NCI-H1417 (cell line): ENCODE measurements at places on chromosomes 11 and 22.

DNA sequence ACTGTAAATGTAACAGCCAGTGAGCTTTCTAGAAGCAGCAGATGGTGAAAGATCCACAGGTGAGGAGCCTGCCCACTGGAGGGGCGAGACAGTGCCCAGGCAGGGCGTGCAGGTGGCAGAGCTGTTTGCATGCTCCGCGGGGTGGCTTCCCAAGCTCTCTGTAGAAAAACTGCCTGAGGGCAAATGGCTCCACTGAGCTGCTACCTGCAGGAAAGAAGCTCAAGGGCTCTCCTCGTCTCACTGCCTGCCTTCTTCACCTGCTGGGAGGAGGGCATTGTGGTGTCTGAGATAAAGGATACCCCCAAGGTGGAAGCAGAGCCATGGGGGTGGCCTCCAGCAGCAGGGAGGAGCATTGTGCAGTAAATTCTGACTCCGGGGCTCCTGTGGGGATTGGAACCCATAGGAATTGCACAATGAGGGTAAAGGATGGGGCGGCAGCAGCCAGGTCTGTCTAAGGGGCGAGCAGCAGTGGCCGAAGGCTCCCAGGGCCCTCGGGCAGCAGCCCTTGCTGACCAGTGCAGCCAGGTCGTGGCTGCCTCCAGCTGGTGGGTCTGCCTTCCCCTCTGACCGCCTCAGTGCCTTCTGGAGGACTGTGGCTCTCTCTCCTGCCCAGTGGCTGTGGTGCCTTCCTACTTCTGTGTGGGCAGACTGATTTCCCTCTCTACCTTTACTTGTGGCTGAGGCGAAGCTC is 28.0 kb upstream of the CABP7 start:
- no peak for DNase-seq

GRCh38 chr11:121321614-121322243 is 29.2 kb downstream of the SC5D start:
- peak; percentile 47 for DNase-seq

GRCh38 chr11:122895563-122895962 is 13.0 kb downstream of the JHY start:
- DNase-seq, result peak; percentile 58

DNA sequence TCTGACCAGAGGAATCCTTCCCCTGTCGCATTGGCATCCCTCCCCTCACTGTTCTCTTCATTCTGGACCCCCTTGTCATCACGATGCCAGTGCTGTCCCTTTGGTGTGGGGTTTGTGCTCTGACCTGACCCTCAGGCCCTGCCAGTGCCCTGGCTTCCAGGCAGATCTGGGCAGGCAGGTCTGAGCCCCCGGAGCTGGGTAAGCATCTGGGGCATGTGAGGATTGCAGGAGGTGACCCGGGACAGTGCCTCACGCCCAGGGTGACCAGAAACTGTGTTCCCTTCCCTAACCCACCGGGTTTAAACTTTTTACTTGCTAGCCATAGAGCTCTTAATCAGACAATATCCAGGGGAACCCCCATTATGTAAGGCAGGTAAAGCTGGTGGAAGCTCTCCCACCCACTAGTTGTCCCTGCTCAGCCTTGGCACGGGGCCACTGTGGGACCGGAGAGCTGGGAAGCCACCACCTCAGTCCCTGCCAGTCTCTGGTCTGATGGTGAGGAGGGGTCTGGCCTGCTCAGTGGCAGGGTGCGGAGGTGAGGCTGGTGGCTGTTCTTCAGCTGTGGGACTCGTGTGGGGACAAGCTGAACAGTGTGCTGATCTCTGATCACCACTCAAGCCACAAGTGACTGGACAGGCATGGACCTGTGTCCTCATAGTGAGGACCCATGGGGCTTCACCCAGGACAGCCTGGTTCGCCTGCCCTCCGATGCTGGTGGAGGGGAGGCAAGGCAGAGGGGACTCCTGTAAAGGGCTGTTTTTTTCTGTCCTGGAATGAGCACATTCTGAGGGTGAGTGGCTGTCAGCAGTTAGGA is 38.0 kb downstream of the BCR start:
- DNase-seq, result no peak

- no peak for DNase-seq
These were observed 6.0 kb downstream of the PDXP start for GRCh38 chr22:37664249-37665101.
